ENCODE measurements at places on chromosomes 11 and 22.

DNA sequence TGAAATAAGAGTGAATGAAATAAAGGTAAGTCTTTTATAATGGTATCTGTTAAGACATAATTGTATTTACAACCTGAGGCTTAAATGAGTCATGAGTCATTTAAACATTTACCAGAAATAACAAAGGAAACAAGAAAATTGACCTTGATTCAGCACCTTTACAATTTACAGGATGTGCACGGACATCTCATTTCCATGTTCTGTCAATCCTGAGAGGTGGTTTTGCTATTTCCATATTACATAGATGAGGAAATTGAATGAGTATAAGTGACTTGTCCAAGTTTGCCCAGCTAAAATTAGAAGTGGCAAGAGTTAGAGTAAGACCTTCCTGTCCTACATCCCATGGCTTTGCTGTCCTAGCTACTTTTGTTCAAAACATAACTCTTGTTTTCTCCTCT lies 89.1 kb downstream of the TRIM44 start:
- DNase-seq = no peak

DNA sequence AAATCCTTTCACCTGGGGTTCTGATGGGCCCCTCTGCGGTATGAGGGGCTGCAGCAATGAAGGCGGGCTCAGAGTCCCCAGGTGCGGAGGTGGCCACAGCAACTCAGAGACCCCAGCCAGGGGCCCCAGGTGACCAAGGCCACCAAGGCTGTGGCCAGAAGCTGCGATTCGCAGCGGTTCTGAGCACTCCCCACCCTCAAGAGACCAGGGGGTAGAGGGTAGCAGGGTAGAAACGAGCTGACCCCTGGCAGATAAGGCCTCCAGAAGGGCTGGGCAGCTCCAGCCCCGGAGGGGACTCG lies 948 bp downstream of the TNKS1BP1 start:
- DNase-seq = no peak

GRCh38 chr11:73532310-73532709 lies 65.6 kb downstream of the FAM168A start:
- no peak for DNase-seq

DNA sequence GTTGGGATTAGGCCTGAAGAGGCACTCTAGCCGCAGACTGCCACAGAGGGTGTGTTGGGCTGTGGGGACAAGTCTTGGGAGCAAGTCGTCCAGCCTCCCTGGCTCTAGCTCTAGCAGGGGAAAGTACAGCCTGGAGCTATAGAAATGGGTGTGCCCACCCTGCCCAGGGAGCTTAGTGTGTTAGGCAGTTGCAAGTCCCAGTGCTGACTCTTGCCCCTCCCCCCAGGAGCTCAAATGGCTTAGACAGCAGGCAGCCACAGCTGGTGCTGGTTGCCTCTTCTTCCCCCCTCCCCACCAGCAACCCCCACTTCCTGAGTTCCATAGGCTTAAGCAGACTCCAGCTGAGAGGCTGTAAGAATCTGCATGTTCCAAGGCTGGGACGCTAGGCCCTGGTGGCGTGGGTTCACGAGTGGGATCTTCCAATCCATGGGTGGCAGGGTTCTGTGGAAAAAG lies 61.2 kb downstream of the GUCY1A2 start:
- DNase-seq = no peak

DNA sequence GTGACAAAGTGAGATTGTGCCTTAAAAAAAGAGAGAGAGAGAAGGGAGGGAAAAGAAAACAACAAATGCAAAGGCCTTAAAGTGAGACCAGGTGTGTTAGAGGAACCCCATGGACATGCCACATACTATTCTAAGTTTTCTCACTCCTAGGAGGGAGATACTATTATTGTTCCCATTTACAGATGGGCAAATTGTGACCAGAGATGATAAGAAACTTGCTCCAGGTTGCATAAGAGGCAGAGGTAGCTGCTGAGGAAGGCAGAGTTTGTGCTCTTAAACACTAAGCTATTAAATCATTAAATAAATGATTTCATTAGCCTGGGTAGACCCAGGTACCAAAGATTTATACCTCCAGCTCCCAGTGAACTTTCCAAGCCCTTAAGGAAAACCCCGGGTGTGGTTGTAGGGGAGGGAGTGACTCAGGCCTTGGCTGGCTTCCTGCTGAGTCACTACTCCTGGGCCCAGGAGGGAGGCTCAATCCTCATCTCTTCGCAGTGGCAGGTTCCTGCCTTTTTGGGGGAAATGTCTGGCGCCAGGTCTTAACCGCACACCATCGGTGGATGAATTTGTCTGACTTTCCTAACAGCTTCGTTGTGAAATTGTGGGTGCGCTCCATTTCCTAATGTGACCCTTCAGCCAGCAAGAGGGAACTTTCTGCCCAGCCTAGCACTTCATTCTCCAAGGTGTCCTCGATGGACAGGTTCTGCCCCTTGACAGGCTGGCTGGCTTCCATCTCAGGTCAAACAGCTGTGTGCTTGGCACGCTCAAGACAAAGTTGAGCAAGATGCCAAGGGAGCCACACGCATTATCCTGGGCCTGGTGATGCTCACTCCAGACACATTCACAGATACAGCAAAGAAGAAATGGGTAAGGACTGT lies 33.4 kb upstream of the PTPRJ start:
- peak; percentile 36 for DNase-seq

DNA sequence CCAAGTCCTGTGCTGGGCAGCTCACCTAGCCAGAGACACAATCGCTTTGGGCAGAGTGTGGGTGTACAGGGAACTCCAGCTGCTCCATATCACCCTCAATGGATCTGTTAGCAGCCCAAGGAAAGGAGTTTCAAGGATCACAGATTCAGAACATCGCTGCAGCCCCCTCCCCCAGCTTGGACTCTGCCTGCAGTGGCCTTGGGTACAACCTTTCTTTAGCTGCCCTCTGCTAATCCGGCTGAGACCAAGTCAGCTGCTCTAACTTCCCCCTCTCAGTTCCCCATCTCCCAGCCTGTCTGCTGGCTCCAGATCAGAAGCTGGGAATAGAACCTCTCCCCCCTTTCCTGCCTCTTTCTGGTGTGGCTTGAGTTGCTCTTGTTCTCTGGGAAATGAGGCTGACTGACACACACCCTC lies 1.3 kb downstream of the TMEM86A start:
- no peak for DNase-seq

GRCh38 chr11:93652161-93652597 lies 9.3 kb upstream of the CEP295 start:
- peak; percentile 48 for DNase-seq

DNA sequence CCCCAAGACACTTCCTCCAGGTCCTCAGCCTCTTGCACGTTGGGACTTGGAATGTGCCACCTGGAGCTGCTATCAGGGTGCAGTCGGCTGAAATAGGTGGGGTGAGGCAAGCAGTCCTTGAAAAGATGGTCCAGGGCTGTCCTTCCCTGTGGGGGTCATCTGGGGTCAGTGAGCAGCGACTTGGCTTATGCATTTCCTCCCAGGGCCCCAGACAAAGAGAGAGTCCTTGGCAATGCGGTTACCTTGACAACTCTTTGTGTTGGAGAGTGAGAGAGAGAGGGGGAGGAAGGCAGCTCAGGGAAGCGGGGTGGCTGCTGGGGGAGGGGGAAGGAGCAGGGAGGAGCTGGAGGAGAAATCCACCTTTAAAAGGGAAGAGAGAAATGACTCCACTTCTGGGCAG lies 93.8 kb downstream of the MIAT start:
- DNase-seq = no peak

- no peak for DNase-seq
Measured at GRCh38 chr22:43356881-43357280, 13.7 kb upstream of the SCUBE1 start.

- no peak for DNase-seq
Measured at GRCh38 chr11:23668324-23668723, 808.0 kb upstream of the CCDC179 start.

- no peak for DNase-seq
Measured at GRCh38 chr11:68328374-68329091, 16.1 kb downstream of the LRP5 start.

GRCh38 chr11:65849771-65850216 lies 8.2 kb downstream of the CFL1 start:
- no peak for DNase-seq

- no peak for DNase-seq
Measured at GRCh38 chr22:46823248-46823647, 60.8 kb downstream of the TBC1D22A start.

DNA sequence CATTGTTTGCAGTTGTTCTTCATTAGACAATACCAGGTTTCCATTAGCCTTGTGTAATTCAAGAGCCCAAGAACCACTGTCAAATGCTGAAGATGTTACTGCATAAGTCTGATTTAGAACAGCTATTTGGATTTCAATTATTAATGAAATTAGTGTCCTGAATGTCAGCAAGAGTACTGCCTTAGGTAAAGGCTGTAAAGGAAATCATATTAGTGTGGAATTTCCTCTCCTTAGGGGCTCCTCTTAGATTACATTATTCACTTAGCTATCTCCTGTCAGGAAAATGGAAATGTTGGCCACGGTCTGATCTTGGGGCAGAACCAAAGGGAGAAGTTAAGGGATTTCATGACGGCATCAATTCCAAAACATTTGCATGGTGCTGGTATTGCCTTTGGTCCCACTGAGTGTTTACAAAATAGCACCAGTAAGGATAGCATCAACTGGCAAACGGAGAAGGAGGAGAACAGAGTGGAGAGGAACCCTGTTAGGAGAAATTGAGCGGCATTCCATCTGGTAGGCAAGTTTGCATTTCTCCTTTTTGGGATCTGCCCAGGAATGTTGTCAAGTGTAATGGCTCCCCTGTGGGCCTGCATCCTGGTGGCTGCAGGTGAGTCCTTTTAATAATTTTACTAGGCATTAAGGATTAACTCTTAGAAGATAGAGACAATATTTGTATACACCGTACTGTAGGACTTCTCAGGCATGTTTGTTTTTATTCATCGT lies at the start of gene HTR3B:
Gene HTR3B, plus strand, starts transcription at position 418 of the 723 bp plus-strand sequence. Its CDS starts 138 bp downstream, at position 556.
- DNase-seq = no peak

GRCh38 chr11:110883256-110883655 lies 171.0 kb upstream of the ARHGAP20 start:
- DNase-seq = no peak

- no peak for DNase-seq
Measured at GRCh38 chr11:128208329-128209137, 378.8 kb downstream of the ETS1 start.

- DNase-seq = no peak
Measured at GRCh38 chr11:77842441-77843121, 21.6 kb downstream of the AAMDC start.

DNA sequence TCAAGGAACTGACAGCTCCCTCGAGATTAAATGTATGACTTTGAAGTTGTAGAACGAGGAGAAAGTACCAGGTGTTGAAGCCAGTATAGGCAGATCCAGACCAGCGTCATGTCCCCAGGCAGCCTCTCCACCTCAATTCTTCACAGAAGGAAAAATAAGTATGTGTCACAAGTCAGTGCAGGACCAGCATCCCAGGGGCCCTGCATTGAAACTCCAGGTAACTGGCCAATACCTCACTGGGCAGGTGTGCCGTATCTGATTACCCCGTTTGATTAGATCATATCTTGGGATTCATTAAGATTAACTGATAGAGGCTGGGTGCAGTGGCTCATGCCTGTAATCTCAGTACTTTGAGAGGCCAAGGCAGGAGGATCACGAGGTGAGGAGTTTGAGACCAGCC lies 466.7 kb upstream of the B3GAT1 start:
- no peak for DNase-seq

DNA sequence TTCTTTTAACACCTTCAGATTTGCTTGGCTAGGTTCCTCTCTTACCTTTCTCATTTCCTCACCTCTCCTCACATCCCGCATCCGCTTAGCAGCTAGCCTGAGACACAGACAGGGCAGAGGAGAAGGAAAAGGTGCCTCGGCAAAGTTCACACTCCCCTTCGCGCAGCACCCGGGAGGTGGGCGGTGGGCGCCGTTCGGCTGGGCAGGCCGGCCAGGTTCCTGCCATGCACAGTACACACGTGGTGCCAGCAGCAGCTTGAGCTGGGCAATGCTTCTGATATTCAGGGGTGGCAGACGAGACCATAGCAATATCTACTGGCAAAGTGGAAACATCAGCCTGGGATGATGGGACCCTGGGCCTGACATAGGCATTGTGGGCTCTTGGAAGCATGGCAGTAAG lies 3.3 kb downstream of the NTM start:
- no peak for DNase-seq

DNA sequence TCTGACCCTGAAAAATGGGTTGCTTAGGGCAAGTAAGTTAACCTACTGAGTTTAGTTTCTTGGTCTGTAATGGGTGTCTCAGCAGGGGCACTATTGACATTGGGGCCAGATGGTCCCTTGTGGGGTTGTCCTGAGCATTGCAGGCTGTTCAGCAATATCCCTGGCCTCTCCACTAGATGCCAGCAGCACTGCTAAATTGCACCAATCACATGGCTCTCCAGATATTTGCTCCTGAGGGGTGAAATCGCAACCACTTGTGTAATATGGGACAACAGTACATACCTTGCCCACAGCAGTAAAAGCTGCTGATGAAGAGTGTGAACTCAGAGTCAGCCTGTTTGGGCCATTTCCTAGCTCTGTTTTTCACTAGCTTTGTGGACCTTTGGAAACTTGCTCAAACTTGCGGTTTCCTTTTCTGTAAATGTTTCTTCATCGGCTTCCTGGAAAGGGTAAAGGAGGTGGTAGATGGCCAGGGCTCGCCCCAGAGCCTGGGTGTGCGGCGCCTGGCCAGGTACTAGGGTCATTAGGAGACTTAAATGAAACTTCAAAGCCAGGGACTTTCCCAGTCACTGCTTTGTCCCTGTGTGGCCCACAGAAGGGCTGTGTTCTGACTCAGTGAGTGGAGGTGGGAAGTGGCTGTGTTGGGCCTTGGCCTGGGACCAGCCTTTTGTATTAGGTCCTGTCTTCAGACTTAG lies 13.0 kb downstream of the NCF4 start:
- DNase-seq = peak; percentile 37

- DNase-seq = no peak
Measured at GRCh38 chr22:24407884-24408283, 19.5 kb upstream of the ADORA2A start.

- DNase-seq = peak; percentile 66
Measured at GRCh38 chr22:23219822-23220484, 39.6 kb downstream of the BCR start.

GRCh38 chr22:42324990-42325710 lies 54.7 kb upstream of the TCF20 start:
- DNase-seq = no peak

- no peak for DNase-seq
Measured at GRCh38 chr11:46210133-46210636, 67.3 kb upstream of the CREB3L1 start.

- DNase-seq = no peak
Measured at GRCh38 chr22:47049078-47049624, 286.7 kb downstream of the TBC1D22A start.

DNA sequence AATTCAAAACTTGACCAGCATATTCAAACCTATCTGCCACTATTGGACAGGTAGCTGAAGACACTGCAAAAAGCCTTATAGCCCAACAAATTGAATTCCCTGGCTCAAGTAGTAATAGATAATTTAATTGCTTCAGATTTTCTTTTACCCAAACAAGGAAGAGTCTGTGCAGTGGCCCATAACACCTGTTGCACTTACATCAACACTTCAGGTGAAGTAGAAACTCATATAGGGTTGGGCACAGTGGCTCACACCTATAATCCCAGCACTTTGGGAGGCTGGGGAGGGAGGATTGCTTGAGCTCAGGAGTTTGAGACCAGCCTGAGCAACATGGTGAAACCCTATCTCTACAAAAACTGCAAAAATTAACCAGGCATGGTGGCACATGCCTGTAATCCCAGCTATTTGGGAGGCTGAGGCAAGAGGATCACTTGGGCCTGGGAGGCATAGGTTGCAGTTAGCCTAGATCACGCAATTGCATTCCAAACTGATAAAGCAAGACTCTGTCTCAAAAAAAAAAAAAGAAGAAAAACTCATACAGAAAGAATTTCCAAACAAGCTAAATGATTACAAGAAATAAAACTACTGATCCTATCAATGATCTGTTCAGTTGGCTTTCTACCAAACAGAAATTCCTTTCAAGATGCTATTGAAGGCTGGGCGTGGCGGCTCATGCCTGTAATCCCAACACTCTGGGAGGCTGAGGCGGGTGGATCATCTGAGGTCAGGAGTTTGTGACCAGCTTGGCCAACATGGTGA lies 9.5 kb downstream of the FOLR3 start:
- no peak for DNase-seq
